ENCODE measurements at places on chromosomes 13 and 19.
A peak's percentile ranks its signal among the peaks of the same experiment; 100 is the strongest.

- DNase-seq: no peak
These were observed 59.2 kb downstream of the MLLT1 start for GRCh38 chr19:6220385-6221191.

GRCh38 chr19:1259876-1260748 is 9.0 kb upstream of the CIRBP start:
- peak; percentile 42 for DNase-seq

GRCh38 chr19:11444059-11444458 is 8.6 kb downstream of the PRKCSH start:
- DNase-seq: no peak

GRCh38 chr19:1094655-1094977 is 559 bp downstream of the POLR2E start:
- no peak for DNase-seq

GRCh38 chr19:5690955-5691821 is 1.1 kb downstream of the RPL36 start:
- DNase-seq: no peak

DNA sequence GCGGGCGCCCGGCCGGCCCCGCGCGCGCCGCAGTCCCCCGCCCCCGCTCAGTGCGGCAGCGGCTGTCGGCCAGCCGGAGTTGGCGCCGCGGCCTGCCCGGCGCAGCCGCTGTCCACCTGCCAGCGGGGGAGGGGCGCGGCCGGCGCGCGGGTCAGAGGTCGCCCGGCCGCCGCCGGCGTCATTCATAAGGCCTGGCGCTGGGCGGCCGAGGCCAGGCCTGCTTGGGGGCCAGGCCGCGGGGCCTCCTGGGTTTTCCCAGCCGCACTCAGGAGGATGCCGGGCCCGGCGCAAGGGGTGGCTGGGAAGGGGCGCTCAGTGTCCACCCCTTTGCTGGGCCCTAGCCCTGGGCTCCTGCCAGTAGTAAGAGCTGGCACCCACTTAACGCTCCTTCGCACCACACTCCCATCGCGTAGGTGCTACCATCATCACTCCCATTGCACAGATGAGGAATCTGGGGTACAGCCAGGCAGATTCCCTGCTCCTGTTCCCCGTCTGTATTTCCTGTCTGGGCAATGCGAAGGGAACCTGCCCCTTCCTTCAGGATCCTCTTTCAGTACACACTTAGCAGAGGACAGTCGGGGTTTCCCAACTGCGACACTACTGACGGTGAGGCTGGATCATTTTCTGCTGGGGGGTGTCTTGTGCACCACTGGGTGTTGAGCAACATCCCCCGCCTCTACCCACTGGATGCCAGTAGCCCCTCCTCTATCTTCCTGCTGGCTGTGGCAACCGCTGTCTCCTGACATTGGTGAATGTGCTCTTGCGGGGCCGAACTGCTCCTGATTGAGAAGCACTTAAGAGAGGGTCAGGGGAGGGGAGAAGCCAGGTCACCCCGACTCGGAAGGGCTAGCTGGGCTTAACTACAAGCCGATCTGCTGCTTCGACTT is 846 bp upstream of the PRKACA start:
- DNase-seq: peak; percentile 19

- DNase-seq: no peak
These were observed 20.3 kb downstream of the CSNK1G2 start for GRCh38 chr19:1961000-1961883.

GRCh38 chr13:33318744-33319143 is 33.2 kb upstream of the STARD13 start:
- DNase-seq: no peak

DNA sequence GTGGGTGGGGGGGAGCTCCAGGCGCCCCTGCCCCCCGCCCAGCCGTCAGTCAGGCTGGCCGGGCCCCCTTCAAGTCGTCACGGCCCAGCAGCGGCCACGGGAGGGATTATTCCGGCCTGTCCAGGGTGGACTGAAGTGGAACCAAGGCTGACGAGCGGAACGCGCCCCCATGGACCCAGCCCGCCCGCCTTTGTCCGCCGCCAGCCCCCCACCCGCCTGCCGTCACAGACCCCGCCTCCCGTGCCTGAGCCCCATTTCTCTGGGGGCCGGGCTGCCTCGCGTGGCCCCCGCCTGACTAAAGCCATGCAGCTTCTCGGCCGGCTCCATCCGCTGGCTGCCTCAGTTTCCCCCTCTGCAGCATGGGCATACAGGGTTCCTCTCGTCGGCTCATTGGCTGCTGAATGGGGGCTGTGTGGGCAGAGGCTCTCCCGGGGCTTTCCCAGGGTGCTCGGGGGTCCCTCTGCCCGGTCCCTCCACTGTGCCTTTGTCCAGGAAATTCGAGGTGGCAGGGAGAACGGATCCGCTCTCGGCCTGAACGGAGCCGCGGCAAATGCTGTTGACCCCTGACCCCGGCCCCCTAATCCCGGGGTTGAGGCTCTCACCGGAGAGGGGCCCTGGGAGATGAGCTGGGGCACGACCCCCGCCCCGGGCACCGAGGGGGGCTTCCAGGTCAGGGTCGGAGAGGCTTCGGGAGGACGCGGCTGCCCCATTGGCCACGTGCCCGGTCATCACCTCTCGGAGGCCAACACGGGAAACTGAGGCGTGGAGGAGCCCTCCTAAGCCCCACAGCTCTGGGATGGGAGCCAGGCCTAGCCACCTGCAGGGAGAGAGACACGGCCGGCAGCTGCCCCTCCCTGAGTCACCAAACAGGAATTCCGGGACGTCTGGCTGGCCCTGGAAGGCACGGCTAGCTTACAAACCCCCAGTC is 27.4 kb downstream of the EFNA2 start:
- no peak for DNase-seq

- DNase-seq: no peak
These were observed 31.8 kb upstream of the ADGRE5 start for GRCh38 chr19:14349426-14349825.

Measured in T-helper 17 cell (primary cell).